ENCODE measurements at places on chromosomes 7 and 10.
A peak's percentile ranks its signal among the peaks of the same experiment; 100 is the strongest.

DNA sequence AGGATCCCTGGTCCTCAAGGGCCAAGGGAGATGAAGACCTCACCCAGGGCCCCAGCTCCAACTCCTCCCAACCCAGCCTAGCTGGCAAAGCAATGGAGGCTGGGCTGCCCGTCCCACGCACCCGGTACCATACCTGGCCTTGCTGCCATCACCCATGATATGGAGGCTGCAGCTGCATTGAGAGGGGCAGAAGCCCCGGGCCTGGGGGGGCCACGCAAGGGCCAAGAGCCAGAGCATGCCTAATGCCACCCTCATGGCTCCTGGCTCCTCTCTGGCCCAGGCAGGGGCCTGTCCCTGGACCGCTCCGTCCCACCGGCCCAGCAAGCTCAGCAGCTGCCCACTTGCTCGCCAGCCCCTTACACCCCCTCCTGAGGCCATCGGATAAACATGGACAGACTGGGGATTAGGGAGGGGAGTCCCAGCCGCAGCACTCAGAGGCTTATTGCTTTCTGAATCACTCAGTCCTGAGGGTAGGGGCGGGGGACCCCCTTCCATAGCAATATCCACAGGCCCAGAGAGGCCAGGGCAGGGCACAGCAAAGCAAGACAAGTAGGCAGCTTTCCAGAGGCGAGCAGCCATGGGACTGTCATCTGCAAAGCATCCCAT is at the start of gene LRIT1:
LRIT1 (minus strand) TSS at position 362 of the 606 bp plus-strand sequence; CDS start at position 255, 107 bp downstream.
- no peak for DNase-seq

GRCh38 chr10:62625484-62625883 is 179.0 kb upstream of the ADO start:
- DNase-seq: no peak

- DNase-seq: no peak
Measured at GRCh38 chr10:34918060-34918775, 103.1 kb upstream of the PARD3 start.

DNA sequence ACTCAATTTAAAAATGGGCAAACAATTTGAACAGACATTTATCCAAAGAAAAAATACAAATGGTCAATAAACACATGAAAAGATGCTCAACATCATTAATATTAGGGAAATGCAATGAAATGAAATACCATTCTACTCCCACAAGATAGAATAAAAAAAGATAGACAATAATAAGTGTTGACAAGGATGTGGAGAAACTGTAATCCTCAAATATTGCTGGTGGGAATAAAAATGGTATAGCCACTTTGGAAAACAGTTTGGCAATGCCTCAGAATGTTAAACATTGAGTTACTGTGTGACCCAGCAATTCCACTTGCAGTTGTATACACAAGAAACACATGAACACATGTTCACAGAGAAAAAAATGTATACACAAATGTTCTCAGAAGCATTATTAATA is 197.6 kb downstream of the RELN start:
- DNase-seq: no peak

GRCh38 chr7:46810986-46811385 is 770.9 kb downstream of the TNS3 start:
- no peak for DNase-seq

DNA sequence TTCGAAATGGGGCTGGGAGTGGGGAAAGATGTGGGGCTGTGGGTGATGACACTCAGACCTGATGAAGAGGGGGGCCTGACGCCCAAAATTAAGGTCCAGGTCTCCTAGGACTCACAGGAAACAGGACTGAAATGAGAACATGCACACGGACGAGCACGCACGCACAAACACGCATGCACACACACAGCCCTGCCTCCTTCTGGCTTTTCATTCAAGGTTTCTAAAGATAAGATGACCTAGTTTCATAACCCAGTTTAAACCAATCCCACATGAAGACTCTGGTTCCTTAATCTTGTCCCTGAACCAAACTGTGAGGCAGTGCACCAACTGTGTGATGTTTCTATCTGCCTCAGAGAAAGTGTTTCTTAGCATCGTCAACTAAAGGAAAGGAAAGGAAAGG is 162.0 kb downstream of the DGKI start:
- no peak for DNase-seq

GRCh38 chr7:75638594-75639070 is 100.1 kb downstream of the HIP1 start:
- peak; percentile 60 for DNase-seq

- no peak for DNase-seq
Measured at GRCh38 chr7:140635345-140635744, 5.3 kb downstream of the DENND2A start.

GRCh38 chr10:60185421-60185820 is 204.3 kb downstream of the ANK3 start:
- no peak for DNase-seq

DNA sequence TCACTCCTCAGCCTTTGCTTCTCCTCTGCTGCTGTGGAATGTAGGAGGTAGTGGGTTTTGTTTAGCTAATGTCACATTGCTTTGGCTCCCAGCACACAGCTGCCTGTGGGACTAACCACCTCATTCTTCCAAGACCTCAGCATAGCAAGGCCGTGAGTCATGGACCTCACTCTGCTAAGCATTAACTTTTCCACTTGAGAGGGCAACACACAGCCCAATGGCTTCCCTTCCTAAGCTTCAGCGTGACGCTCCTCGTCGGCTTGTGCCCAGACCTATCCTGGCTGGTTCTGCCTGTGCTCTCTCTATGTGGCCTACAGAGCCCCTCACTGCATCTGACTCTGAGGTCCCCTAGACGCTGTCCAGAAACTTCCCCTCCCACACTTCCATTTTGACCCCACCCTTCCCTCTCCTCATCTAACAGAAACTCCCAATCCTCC is 23.3 kb downstream of the MYOF start:
- DNase-seq: peak; percentile 100
